ENCODE measurements at places on chromosomes 1 and 21.

DNA sequence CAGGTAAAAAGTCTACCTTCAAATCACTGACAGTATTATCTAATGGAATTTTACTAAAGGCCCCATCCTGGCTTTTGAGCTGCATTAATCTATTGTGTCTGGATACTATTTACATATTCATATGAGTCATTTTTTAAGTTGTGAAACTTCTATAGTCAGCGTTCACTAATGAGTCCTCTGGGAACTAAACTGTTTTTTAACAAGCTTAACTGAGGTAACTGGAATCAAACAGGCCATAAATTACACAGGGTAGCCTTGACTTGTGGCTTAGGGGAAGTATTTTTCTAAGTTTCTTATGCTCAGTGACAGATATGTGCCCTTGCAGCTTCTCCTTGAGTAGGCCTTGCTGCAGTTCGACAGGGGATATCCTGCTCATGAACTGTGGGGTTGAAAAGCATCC lies 68.8 kb downstream of the JMJD4 start:
- no peak for DNase-seq

- DNase-seq = peak; percentile 54
Observed at GRCh38 chr21:27423038-27423437, 456.1 kb upstream of the ADAMTS5 start.

- no peak for DNase-seq
Observed at GRCh38 chr1:3865606-3866160, 8.4 kb downstream of the DFFB start.

DNA sequence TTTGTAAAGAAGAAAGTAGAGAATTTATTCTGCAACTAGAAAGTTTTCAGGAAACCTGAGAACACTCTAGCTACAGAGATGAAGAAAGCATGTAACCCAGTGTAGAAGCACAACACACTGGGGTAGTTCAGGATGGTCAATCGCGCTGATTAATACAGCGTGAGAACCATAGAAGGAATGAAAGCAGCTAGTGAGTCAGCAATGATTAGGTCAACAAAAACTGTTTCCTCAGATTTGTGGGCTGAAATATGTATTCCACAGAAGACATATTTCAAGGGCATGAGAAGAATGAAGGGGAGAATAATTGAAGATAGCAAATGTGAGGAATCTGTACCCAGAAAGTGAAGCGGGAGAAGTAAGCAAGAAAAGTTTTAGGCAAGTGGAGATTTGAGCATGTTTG lies 97.8 kb upstream of the ADGRL2 start:
- DNase-seq = peak; percentile 69

GRCh38 chr1:210189426-210189825 lies 43.2 kb upstream of the SERTAD4 start:
- DNase-seq = no peak

DNA sequence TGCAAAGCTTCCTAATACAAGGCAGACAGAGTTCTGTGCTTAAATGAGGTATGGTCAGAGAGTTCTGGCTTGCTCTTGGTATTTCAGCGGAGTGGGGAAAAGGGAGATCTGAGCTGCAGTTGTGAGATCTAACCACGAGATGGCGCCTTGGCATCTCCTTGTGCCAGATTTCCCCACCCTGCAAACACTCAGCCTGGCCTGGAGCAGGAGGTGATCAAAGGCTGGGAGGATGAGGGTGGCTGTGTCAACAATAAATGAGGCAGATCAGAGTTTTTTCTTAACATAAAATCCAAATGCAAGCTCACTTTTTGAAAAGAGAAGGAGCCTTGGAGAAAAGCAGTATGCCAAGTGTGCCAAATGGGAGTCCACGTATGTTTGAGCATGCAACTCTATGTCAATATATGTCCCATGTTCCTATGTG lies 4.1 kb upstream of the TFAP2E start:
- DNase-seq = peak; percentile 64

DNA sequence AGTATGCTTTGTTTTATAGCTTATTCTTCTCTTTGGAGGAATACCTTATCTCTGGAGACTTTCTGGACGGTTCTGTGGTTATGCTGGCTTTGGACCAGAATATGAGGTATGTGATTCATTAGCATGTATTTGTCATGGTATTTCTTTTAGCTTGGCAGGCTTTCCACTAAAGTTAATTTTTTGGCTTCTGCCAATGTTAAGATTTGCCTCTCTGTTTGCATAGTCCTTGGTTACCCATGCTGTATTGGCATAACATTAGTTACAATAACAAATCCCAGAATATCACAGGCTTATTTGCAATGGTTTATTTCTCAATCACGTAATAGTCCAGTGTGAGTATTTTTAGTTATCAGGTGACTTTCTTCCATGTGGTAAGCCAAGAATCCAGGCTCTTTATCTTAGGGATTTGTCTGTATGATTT lies 9.7 kb downstream of the ZMPSTE24 start:
- DNase-seq = peak; percentile 84

GRCh38 chr1:76070538-76070937 lies 4.0 kb upstream of the ST6GALNAC3 start:
- peak; percentile 40 for DNase-seq

DNA sequence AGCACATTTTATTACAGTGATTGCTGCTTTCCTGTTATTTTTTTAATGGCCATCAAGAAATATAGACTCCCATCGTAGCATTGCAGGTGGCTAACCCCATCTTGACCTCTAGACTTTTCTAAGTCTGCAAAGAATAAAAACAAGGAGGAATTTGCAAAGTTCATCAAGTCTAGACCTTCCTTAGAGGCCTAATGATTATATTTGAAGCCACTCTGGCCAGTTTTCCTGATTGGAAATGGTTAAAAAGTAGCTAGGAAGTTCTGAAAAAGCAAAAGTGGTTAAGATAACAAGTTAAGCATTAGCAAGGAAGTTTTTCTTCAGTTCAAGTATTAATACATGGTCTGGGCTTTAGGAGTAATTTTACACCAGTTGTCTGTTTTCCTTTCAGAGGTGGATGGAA lies 16.7 kb upstream of the KCNJ15 start:
- no peak for DNase-seq

GRCh38 chr1:16183765-16184556 lies 28.1 kb upstream of the EPHA2 start:
- DNase-seq = no peak

DNA sequence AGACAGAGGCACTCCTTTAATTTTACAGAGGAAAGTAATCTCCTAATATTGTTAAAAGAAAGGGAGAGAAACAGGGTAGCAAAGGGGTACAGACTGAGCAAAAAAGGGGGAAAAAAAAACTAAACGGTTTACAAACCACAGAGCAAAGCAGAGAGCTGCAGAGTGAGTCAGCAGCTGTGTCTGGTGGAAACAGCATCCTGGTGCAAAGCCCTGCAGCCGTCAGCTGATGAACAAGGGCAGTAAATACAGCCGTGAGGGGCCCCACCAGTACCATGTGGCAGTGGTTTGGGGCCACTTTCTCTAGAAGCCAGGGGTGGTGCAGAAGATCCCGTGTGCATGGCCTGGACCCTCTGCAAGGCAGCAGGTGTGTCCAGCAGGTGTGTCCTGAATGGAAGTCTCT lies 111.3 kb downstream of the ERG start:
- DNase-seq = no peak

- no peak for DNase-seq
Observed at GRCh38 chr1:211687462-211688215, 12.2 kb upstream of the NEK2 start.
